ENCODE measurements at places on chromosomes 11 and 22.

DNA sequence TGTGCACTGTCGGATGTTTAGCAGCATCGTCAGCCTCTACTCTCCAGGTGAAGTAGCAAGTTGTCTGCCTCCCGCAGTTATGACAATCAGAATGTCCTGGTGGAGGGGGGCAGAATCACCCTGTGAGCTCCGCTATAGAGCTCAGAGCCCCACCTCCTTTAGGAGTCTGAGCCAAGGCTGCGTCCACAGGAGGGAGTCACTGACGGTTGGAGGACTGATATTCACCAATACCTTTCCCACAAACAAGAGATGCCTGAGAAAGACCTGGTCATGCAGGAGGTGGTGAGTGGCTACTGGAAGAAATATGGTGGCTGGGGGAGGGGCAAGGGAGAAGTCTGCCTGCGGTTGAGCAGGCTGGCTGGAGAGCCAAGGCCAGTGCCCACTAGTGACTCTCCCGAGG, 41.7 kb upstream of the ADA2 start:
- no peak for DNase-seq

- DNase-seq, result no peak
These were observed 10.4 kb upstream of the YWHAH start for GRCh38 chr22:31933816-31934482.

DNA sequence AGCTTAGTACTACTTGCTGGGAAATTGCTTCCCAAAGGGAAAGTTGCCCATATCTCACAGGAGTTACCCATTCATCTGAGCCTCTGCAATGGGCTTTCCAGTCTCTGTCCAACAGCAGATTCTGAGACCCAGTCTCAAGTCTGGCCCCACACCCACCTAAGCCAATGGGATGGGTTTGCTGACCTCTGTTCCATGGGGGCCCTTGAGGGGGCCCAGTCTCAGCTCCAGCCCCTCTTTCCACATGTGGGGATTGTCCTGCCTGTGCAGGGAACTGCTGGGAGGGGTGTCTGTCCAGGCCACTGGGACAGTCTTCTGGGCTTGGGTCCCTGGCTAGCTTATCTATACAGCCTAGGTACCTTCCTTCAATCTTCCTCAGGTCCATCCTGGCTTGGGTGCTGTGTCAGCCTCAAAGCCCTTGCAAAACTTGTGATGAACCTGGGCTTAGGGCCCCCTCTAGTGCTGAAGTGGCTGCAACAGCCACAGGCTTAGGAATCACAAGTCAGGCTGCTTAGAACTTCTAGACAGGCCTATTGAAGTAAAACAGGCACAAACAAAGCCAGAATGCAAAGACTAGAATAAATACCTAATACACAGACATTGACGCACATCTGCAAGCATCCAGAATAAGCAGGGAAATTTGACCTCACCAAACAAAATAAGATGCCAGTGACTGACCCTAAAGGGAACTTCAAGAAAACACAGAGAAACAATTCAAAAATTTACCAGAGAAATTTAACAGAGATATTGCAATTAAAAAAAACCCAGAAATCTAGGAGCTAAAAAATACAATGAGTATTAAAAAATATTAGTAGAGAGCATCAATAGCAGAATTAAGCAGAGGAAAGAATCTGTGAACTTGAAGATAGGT, 11.7 kb upstream of the PATL1 start:
- DNase-seq, result no peak

DNA sequence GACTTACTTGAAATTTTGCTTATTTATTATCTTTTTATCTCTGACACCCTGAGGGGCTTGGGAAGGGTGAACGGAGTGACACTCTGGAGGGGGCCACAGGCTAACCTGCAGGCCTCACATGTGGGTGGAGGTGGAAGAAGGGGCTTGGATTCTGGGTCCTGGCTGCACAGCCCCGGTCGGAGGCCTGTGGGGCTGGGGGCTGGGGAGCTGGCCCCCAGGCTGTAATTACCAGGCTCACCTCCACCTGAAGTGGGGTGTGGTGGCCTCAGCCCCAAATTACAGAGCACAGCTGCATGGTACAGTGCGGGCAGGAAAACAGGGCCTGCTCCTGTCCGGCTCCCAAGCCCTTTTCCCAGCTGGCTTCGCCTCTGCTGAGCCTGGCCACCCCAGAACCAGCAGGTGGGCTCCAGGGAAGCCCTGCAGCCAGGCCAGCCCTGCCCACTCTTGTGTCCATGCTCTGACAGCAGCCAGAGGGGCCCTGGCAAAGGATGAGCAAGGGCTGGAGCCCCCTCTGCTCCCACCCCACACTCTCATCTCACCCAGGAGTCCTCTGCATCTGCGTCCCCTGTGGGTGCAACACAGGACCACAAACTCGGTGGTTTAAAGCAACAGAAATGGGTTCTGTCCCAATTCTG, 48.0 kb downstream of the IGF2 start:
- no peak for DNase-seq

- DNase-seq, result peak; percentile 25
These were observed 104.5 kb upstream of the RAG2 start for GRCh38 chr11:36702330-36703054.
